ENCODE measurements at places on chromosomes 4 and X.

- DNase-seq = no peak
Observed at GRCh38 chr4:14566518-14566917, 435.8 kb upstream of the CPEB2 start.

DNA sequence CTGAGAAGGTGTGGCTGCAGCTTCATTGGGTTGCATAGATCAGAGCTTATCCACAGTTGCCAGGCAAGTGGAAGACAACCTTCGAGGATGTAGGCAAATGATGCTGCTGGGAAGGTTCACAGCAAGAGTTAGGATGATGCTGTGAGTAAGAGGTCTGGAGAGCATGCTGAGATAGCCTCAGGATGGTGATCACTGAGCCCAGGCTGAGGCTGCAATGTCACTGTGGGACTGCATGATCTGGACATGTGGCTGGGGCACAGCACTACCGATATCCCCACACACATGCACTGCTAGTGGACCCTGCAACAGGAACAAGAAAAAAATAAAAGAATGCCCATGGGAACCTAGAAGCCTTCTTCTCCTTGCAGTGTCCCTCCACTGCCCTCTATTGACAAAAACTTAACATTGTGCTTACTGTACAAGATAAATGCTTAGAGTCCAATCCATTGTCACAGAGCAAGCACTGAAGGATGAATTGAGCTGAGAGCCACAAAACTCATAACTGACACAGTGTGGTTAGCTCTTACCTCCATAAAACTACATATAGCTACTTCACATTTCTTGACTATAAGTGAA lies 105.6 kb downstream of the CNKSR2 start:
- no peak for DNase-seq

DNA sequence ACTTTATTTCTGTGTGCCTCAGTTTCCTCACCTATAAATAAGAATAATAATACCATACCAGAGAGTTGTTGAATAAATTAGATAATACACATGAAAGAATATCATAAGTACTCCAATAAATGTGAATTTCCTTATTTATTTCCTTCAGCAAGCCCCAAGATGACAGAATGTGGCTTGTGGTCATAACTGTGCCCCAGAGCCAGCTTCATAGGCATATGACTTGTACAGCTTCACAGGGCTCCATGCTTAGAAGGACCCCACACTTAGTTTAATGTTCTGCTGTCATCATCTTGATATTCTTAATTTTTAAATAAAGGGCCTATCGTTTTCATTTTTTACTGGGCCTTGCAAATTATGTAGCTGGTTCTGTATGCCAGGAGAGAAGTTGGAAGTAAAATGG lies 25.3 kb downstream of the VSIG4 start:
- DNase-seq = no peak

GRCh38 chr4:13627178-13627605 lies 333 bp downstream of the BOD1L1 start:
- DNase-seq = no peak

GRCh38 chr4:118761397-118762016 lies 74.4 kb downstream of the SEC24D start:
- no peak for DNase-seq

GRCh38 chr4:93831716-93832496 lies 3.4 kb downstream of the ATOH1 start:
- no peak for DNase-seq
